ENCODE measurements at places on chromosomes 7 and 10. TPM values are rescaled to one million over a fixed set of nuclear protein-coding genes. Genes with fewer than 3 reads are reported as not detected.
A peak's percentile ranks its signal among the peaks of the same experiment; 100 is the strongest.

LRRD1 gene
- total RNA-seq, result 0.13 TPM

SPDYE1 gene
- not detected for total RNA-seq

SUV39H2 gene
- 5.1 TPM for total RNA-seq

MAPK8 gene
- 165 TPM for total RNA-seq

DNA sequence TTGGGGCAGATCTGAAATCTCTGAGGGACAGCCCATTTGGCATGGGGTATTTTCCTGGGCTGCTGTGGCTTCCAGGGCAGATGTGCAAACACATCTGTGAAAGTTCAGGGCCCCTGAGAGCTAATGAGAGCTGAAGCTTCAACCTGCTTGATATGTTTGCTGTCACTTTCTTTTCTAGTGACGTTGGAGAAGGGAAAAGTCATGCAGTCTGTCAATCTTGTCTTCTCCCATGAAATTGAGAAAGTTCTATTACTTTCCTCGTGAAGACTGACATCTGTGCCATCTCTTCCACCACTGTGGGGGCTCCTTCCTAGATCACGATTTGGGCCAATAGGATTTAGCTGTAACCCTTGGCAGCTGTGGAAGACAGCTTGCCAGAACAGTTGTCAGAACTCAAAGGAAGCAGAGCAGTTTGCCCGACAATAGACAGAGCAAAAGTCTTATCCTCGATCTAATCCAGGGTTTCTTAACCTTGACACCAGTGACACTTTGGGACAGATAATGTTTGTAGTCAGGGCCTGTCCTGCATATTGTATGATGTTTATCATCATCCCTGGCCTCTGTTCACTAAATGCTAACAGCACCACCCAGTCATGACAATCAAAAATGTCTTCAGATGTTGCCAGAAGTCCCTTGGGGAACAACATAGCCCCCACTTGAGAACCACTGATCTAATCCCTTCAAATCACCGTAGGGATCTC, 586.5 kb downstream of the LRMDA start:
- H3K36me3 ChIP-seq, result no peaks in the 10 kb centered on the region
- no peaks in the 10 kb centered on the region for H3K27me3 ChIP-seq
- no peaks in the 10 kb centered on the region for H3K4me1 ChIP-seq
- no peak overlapping the region for H3K4me3 ChIP-seq
- no peak overlapping the region for H3K27ac ChIP-seq
- DNase-seq, result no peak

GRCh38 chr10:662223-662605, 27.3 kb downstream of the DIP2C start:
- peaks cover 33% of the 10 kb centered on the region for H3K4me1 ChIP-seq
- no peaks in the 10 kb centered on the region for H3K36me3 ChIP-seq
- H3K4me3 ChIP-seq, result no peak overlapping the region
- DNase-seq, result no peak

GRCh38 chr10:79488870-79489269, 23.5 kb upstream of the EIF5AL1 start:
- H3K4me1 ChIP-seq, result peaks cover 18% of the 10 kb centered on the region
- no peak for DNase-seq
- H3K4me3 ChIP-seq, result no peak overlapping the region
- no peaks in the 10 kb centered on the region for H3K27me3 ChIP-seq

GRCh38 chr10:98323221-98324164, 55.5 kb upstream of the LOXL4 start:
- peak; percentile 30 for DNase-seq
- H3K4me3 ChIP-seq, result no peak overlapping the region
- no peaks in the 10 kb centered on the region for H3K36me3 ChIP-seq
- H3K27ac ChIP-seq, result no peak overlapping the region
- H3K4me1 ChIP-seq, result no peaks in the 10 kb centered on the region

- DNase-seq, result no peak
- H3K4me3 ChIP-seq, result no peak overlapping the region
Observed at GRCh38 chr10:128257428-128257827, 131.2 kb upstream of the MKI67 start.

- H3K4me3 ChIP-seq, result no peak overlapping the region
- no peaks in the 10 kb centered on the region for H3K36me3 ChIP-seq
- no peak overlapping the region for H3K27ac ChIP-seq
- H3K27me3 ChIP-seq, result no peaks in the 10 kb centered on the region
- no peak for DNase-seq
Observed at GRCh38 chr7:48296966-48297365, 125.7 kb downstream of the ABCA13 start.

DNA sequence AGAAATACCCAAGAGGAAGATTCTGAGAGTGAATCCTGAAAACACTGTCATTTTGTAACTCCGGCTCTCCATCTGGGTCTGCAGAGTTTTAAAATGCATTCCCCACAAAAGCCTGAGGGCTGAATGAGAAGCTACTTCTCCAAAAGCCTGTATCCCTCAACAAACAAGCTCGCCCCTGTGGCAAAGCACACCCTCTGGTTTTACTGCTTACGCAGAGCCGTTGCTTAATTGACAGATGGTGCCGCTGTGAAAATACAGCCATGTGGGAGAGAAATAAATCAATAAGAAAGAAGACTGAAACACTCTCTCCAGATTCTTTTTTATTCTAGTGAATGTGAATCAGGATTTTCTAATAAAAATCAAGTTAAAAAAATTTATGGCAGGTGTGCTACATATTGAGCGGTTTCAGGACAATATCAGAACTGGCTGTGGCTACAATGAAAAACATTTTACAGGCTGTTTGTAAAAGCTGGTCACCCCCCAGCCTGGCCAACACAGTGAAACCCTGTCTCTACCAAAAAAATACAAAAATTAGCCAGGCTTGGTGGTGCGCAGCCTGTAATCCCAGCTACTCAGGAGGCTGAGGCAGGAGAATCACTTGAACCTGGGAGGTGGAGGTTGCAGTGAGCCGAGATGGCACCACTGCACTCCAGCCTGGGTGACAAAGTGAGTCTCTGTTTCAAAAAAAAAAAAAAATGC, 32.5 kb downstream of the C7orf33 start:
- H3K4me1 ChIP-seq, result no peaks in the 10 kb centered on the region
- DNase-seq, result no peak
- H3K27me3 ChIP-seq, result no peaks in the 10 kb centered on the region
- H3K27ac ChIP-seq, result no peak overlapping the region
- H3K36me3 ChIP-seq, result no peaks in the 10 kb centered on the region

DNA sequence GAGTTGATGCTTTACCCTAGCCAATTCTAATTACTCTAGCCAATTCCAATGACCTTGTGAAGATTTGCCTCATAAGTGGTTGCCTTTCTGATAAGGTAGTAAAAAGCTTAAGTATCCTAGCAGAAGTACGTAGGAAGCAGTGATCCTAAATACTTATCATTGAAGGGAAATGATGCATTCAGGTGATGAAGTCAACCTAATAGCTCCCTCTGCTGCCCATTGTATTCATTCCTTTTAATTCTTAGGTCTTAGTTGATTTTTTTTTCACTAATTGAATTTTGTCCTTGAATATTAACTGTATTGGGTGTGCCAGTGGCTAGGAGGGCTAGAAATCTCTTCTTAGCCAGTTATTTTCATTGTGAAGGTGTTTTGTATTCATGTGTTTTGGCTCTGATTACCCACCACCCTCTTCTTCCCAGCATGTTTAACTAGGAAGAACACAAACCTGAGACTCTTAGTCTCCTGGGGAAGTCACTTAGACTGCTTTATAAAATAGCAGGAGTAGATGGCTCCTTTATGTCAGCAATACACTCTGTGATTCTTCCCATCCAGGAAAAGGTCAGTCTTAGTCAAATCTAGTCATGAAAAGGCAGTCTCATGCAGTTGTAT, 46.3 kb downstream of the PLEKHA8 start:
- DNase-seq, result no peak
- H3K4me1 ChIP-seq, result no peaks in the 10 kb centered on the region
- peaks cover 3% of the 10 kb centered on the region for H3K36me3 ChIP-seq

- peaks cover 41% of the 10 kb centered on the region for H3K36me3 ChIP-seq
- H3K27ac ChIP-seq, result no peak overlapping the region
- H3K4me1 ChIP-seq, result no peaks in the 10 kb centered on the region
- no peak overlapping the region for H3K4me3 ChIP-seq
- DNase-seq, result no peak
Observed at GRCh38 chr7:98194186-98194585, 17.1 kb upstream of the BHLHA15 start.

- peaks cover 14% of the 10 kb centered on the region for H3K4me1 ChIP-seq
- peak; percentile 36 for DNase-seq
- H3K27ac ChIP-seq, result peak overlapping the region; percentile 74
- H3K27me3 ChIP-seq, result no peaks in the 10 kb centered on the region
Observed at GRCh38 chr7:47253650-47254080, 328.2 kb downstream of the TNS3 start.

GRCh38 chr10:49743464-49744075, 18.6 kb downstream of the OGDHL start:
- no peak for DNase-seq
- H3K4me1 ChIP-seq, result no peaks in the 10 kb centered on the region
- peaks cover 43% of the 10 kb centered on the region for H3K36me3 ChIP-seq
- H3K27ac ChIP-seq, result no peak overlapping the region

GRCh38 chr10:94274142-94274787, 88.5 kb downstream of the NOC3L start:
- H3K27me3 ChIP-seq, result no peaks in the 10 kb centered on the region
- peak; percentile 75 for DNase-seq
- peak overlapping the region; percentile 80 for H3K27ac ChIP-seq

- no peak overlapping the region for H3K4me3 ChIP-seq
- peak overlapping the region; percentile 81 for H3K27ac ChIP-seq
- H3K36me3 ChIP-seq, result no peaks in the 10 kb centered on the region
- peaks cover 25% of the 10 kb centered on the region for H3K4me1 ChIP-seq
Observed at GRCh38 chr10:119525116-119525515, 17.4 kb downstream of the RGS10 start.

DNA sequence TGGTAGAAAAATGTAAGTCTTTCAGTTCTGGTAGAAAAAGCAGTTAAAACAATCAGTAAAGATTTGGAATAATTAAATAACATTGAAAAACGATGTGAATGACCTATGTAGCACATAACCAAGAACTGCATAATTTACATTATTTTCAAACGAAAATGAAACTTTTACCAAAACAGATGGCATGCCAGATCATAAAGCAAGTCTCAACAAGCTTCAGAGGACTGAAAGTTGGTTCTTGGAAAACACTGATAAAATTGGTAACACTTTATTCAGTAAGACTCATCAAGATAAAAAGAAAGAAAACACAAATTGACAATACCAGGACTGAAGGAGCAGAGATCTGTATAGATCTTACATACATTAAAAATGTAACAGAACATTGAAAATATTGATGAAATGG, 92.8 kb downstream of the VIPR2 start:
- H3K4me1 ChIP-seq, result no peaks in the 10 kb centered on the region
- H3K4me3 ChIP-seq, result no peak overlapping the region
- no peak overlapping the region for H3K27ac ChIP-seq
- H3K27me3 ChIP-seq, result no peaks in the 10 kb centered on the region

- H3K36me3 ChIP-seq, result no peaks in the 10 kb centered on the region
- no peaks in the 10 kb centered on the region for H3K4me1 ChIP-seq
- no peak overlapping the region for H3K27ac ChIP-seq
- DNase-seq, result no peak
- no peaks in the 10 kb centered on the region for H3K27me3 ChIP-seq
Observed at GRCh38 chr7:127865466-127865865, 165.8 kb downstream of the LRRC4 start.

DNA sequence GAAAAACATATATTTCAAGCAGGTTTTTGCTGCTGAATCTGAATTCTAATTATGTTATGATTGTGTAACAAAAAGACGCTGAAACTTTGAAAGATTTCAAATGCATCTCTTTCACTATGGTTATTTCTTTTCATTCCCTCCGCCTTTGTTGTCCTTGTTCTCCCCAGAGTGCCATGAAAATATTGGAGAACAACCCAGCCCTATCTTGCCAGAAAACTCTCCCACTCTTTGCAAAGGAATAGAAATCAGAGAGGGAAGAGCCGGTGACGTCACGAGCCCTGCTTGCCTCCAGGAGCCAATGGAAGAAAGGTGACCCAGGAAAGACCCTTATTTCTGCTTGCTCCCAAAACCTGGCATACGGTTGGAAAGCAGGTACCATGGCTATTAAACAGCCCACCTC, 3.4 kb downstream of the GFRA1 start:
- no peak overlapping the region for H3K27ac ChIP-seq
- H3K36me3 ChIP-seq, result no peaks in the 10 kb centered on the region
- no peak for DNase-seq
- H3K27me3 ChIP-seq, result peaks cover 5% of the 10 kb centered on the region

GRCh38 chr7:156064971-156065386, 252.7 kb upstream of the SHH start:
- no peaks in the 10 kb centered on the region for H3K27me3 ChIP-seq
- no peaks in the 10 kb centered on the region for H3K36me3 ChIP-seq
- H3K4me3 ChIP-seq, result no peak overlapping the region
- no peak for DNase-seq
- H3K27ac ChIP-seq, result no peak overlapping the region

DNA sequence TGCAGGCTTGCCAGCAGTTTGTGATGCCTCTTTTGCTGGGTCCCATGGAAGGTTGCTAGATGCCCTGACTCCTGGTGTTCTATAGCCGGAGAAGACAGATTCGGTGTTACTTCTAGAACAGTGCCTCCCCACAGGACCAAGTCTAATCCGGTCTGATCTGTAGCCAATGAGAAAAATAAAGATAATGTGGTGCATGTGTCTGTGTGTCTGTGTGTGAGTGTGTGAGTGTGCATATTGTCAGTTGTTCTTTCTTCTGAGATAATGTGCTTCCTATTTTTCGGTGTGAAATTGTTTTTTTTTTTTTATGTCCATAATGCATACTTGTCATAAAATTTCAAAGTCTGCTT, 29.7 kb upstream of the ZNRF2 start:
- DNase-seq, result no peak
- no peaks in the 10 kb centered on the region for H3K36me3 ChIP-seq
- H3K27ac ChIP-seq, result peak overlapping the region; percentile 97
- H3K4me3 ChIP-seq, result no peak overlapping the region

DNA sequence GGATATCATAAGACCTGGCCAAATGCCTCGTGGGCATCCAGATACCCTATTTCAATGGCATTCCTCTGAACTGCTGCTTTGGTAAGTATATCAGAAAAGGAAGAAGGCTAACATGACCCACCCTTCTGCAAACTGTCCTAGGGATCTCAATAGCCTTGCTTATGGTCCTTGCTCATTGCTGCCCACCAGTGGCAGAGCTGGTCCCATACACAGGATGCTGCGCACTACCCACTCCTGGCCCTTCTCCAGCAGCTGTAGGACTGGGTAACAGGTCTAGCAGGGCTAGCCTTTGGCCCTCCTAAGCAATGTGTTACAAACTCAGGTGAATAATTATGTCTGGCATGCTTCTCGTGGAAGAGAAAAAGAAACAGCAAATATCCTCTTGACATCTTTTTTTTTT, 72.5 kb downstream of the C10orf90 start:
- H3K36me3 ChIP-seq, result no peaks in the 10 kb centered on the region
- H3K27ac ChIP-seq, result no peak overlapping the region
- no peak overlapping the region for H3K4me3 ChIP-seq
- no peaks in the 10 kb centered on the region for H3K27me3 ChIP-seq
- DNase-seq, result peak; percentile 44

DNA sequence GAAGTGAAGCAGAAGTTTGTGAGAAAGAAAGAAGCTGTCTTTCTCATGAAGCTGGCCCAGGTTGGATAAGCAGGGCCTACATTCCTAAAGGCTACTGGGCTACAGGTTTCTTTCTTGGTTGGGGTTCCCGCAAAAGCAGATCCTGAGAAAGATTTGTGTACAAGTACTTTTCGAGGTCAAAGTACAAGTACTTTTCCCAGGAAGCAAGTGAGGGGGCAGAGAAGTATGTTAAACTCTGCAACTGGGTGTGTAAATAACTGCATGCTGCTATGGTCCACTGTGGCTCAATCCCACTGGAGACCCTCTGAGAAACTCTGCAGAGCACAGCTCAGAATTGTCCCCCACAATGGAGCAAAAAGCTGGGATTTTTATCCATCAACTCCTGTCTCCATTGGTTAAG, 28.7 kb downstream of the LSM5 start:
- H3K4me1 ChIP-seq, result no peaks in the 10 kb centered on the region
- H3K36me3 ChIP-seq, result no peaks in the 10 kb centered on the region
- no peak overlapping the region for H3K4me3 ChIP-seq
- no peak overlapping the region for H3K27ac ChIP-seq
